ENCODE measurements at places on chromosomes 13 and 19.

DNA sequence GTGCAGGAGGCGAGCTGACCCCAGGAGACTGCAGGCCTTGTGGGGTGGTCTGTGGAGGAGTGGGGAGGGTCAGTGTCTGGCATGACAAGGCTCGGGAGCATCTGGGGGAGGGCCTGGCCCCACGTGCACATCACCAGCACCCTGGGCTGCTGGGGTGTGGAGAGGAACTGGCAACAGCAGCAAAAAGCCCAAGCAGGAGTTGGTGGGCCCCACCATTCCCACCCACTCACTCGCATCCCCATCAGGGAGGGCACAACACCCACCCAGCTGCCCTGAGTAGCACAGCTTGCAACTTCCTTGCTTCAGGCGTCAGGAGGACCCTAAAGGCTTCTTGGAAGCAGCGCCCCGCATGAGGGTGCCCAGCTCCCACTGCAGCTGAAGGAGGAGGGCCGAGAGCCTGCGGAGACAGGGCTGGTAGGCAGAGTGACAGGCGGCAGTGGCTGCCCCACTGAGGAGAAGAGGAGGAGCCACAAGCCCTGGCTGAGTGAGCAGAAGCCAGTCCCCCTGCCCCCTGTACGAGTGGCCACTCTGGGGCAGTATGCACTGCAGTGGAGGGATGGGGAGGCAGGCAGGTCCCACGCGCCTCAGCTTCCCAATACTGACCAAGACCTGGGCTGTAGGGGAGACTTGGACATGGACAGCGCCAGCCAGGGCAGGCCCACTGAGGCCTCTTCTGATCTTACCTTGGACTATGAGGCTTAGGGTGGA lies 26.5 kb downstream of the ELL start:
- no peak for DNase-seq

- DNase-seq: no peak
These were observed 140.9 kb downstream of the NDFIP2 start for GRCh38 chr13:79621902-79622301.

DNA sequence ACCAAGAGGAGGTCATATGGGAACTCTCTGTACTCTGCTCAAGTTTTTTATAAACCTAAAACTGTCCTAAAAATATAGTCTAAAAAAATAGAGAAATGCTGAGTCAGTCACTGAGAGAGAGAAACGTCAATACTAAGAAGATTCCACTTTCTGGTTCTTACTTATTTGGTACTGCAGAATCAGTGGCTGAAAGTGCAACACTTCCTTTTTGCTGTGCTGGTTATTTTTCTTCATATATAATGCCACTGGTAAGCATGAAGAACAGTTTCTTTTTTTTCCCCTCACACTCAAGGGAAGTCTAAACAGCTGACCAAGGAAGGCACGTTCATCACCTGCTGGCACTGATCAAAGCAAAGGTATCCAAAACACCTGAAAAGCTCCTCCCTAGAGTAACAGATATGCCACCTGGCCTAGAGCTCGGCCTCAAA lies 44.3 kb upstream of the N4BP2L1 start:
- DNase-seq: no peak

DNA sequence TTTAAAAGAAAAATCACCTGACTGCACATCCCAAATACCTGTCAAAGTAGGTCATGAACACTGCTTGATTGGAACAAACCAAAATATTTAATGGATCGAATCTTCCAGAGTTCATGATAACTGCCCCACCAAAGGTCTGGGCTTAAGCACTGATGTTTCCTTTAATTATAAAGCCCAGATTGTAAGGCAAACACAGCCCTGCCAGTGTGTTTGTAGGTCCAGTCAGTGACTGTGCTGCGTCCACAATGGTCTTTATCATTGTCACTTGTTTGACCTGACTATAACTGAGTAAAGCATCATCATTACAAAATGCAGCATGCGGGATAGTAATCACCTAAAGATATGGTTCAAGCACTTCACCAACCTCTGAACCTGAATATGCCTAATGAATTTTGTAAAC lies 63.3 kb downstream of the IRS2 start:
- no peak for DNase-seq

DNA sequence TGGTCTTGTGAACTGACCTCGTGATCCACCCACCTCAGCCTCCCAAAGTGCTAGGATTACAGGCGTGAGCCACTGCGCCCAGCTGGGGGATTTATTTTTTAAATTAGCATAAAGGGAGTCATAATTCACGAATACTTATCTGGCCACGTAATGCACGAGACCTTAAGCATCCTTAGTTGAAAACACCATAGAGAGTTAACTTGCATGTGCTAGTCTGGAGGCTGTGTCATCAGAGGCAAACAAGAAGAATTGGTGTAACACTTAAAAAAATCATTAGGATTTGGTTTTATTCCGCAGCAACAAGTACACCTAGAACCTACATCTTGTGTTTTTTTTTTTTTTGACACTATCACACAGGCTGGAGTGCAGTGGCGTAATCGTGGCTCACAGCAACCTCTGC lies 19.1 kb downstream of the KLF5 start:
- no peak for DNase-seq

Measured in activated naive CD4-positive, alpha-beta T cell treated with anti-CD3 and anti-CD28 coated beads for 36 hours (primary cell).